ENCODE measurements at places on chromosomes 13 and 19. TPM values are rescaled to one million over a fixed set of nuclear protein-coding genes. Genes with fewer than 3 reads are reported as not detected.

The ZNF765 gene
- polyA plus RNA-seq = 6.8 TPM

The CDC42EP5 gene
- 13.2 TPM for polyA plus RNA-seq

The ZNF154 gene
- polyA plus RNA-seq = 1.4 TPM

The KLC3 gene
- polyA plus RNA-seq = not detected

The MIA gene
- polyA plus RNA-seq = not detected

The TRAPPC6A gene
- 1.8 TPM for polyA plus RNA-seq

The LRRC25 gene
- 3.2 TPM for polyA plus RNA-seq

The DKKL1 gene
- 0.42 TPM for polyA plus RNA-seq

The NLRP11 gene
- polyA plus RNA-seq = 0.13 TPM

The SIGLEC8 gene
- 1.6 TPM for polyA plus RNA-seq

The PLVAP gene
- polyA plus RNA-seq = 2.7 TPM

The RNU6-9 gene
- polyA plus RNA-seq = not detected

The PLIN5 gene
- polyA plus RNA-seq = 85.0 TPM

The KCNC3 gene
- polyA plus RNA-seq = 0.19 TPM

The OR7D2 gene
- polyA plus RNA-seq = not detected

The MYBPC2 gene
- polyA plus RNA-seq = 0.28 TPM

The OR7C1 gene
- polyA plus RNA-seq = not detected

The KIR2DL1 gene
- 0.12 TPM for polyA plus RNA-seq

The PEX11G gene
- 6.0 TPM for polyA plus RNA-seq
